Common myeloid progenitor, CD34-positive (primary cell): ENCODE measurements at places on chromosomes 7 and 10.

GRCh38 chr7:2939193-2939885 is 95.2 kb upstream of the GNA12 start:
- peaks cover 20% of the 10 kb centered on the region for H3K36me3 ChIP-seq
- no peak overlapping the region for H3K4me3 ChIP-seq
- DNase-seq, result peak; percentile 38
- no peaks in the 10 kb centered on the region for H3K27me3 ChIP-seq
- H3K4me1 ChIP-seq, result peaks cover 4% of the 10 kb centered on the region
- H3K27ac ChIP-seq, result no peak overlapping the region

- no peak overlapping the region for H3K4me3 ChIP-seq
- no peak for DNase-seq
- no peak overlapping the region for H3K27ac ChIP-seq
- no peaks in the 10 kb centered on the region for H3K36me3 ChIP-seq
- peaks cover 4% of the 10 kb centered on the region for H3K27me3 ChIP-seq
Measured at GRCh38 chr10:97882142-97883091, 32.8 kb downstream of the GOLGA7B start.

DNA sequence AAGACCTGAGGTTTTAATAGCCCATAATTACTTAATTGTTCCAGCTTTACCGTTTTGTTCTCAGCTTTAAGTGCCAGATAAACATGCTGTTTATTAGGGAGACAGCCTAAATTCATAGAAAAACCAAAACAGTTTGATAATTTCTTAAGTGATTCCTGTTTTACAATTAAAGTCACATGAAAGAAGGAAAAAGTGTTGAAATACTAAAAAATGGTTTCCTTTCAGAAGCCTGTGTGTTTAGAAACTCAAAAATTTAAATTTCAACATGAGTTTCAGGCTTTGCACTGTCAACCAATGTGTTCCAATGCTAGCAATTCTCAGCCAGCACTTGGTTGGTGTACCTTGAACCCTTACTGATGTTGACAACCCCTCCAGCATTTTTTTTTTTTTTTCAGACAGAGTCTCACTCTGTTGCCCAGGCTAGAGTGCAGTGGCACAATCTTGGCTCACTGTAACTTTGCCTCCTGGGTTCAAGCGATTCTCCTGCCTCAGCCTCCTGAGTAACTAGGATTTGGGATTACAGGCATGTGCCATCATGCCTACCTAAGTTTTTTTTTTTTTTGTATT is 135.3 kb downstream of the ICA1 start:
- peaks cover 10% of the 10 kb centered on the region for H3K36me3 ChIP-seq
- H3K4me1 ChIP-seq, result peaks cover 16% of the 10 kb centered on the region
- no peak overlapping the region for H3K4me3 ChIP-seq
- no peak for DNase-seq
- H3K27me3 ChIP-seq, result no peaks in the 10 kb centered on the region

DNA sequence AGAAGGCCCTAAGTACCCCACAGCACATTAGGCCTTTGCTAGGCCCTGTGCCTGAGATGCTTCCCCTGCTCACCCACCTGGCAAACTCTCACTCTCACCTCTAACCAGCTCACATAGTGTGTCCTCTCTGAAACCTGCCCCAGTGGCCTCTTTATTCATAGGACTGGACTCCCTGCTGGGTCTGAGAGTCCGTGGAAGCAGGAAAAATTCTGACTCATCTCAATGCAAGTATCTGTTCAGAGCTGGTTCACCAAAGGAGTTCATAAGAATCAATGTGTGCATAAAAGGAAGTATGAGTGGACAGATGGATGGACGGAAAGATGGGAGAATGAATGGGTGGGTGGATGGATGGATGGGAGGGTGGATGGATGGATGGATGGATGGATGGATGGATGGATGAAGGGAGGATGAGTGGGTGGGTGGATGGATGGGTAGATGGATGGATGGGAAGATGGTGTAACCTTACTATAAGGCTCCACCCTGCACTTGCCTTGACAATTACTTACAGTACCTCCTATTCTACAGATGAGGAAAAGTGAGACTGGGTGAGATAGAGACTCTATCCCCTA is 111.2 kb upstream of the ZMIZ1 start:
- H3K4me3 ChIP-seq, result no peak overlapping the region
- no peak overlapping the region for H3K27ac ChIP-seq
- H3K4me1 ChIP-seq, result peaks cover 30% of the 10 kb centered on the region
- no peaks in the 10 kb centered on the region for H3K36me3 ChIP-seq
- no peak for DNase-seq

- H3K36me3 ChIP-seq, result no peaks in the 10 kb centered on the region
- DNase-seq, result peak; percentile 87
- H3K27me3 ChIP-seq, result no peaks in the 10 kb centered on the region
- no peak overlapping the region for H3K27ac ChIP-seq
- peaks cover 50% of the 10 kb centered on the region for H3K4me1 ChIP-seq
Measured at GRCh38 chr10:7407368-7408290, 3.2 kb downstream of the SFMBT2 start.

GRCh38 chr7:43038254-43038653 is 74.2 kb upstream of the HECW1 start:
- no peak overlapping the region for H3K4me3 ChIP-seq
- DNase-seq, result no peak

DNA sequence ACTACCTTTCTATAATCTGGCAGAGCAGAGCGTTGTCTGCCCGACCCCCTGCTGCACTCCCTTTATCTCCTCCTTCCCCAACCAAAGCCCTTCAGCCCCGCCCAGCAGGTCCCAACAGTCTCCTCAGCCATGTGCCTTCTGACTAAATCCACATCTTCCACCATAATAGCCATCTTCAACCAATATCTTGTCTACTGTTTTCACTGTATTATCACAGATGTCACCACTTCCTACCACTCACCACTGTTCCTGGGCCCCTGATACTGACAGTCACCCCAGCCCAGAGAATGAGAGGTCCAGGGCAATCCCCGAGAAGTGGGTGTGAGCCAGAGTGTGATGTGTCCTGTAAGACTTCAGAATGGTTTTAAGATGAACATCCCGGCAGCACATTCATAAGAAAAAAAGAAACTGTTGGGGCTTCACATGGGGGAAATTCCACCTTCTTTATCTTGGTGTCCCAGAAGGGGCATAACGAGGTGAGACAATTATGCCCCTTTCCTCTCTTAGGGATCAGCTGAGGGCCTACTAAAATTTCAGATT is 25.3 kb downstream of the CCDC6 start:
- no peaks in the 10 kb centered on the region for H3K36me3 ChIP-seq
- peaks cover 25% of the 10 kb centered on the region for H3K4me1 ChIP-seq
- peak overlapping the region; percentile 59 for H3K27ac ChIP-seq
- DNase-seq, result peak; percentile 72
- H3K4me3 ChIP-seq, result no peak overlapping the region

DNA sequence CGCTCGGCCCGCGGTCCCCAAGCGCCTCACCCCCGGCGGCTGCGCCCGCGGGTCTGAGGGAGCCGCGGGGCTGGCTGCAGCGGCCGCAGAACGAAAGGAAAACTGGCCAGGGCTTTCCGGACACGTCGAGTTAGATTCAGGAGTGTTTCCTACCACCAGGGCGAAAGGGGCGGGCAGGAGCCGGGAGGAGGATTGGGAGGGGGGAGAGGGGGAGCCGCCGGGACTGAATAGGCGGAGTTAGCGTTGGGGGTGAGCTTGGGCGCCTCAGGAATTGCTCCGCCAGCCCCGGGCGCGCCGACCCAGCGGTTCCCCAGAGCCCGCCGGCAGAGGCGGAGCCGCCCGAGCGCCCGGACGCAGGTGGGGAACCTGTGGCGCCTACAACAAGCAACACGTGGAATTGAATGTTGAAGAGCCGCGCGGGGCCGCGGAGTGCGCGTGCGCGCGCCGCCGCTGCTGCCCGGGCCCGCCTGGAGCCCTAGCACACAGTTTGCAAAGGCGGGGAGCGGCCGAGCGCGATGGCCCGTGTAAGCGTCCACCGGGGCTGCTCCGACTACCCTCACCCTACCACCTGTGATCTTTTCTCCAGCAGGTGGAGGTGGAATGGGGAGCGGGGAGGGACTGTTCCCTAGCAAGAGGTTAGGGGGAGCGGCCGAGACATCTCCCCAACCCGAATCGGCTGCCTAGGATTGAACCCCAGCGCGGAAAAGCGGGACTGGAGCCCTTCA is at the start of gene CADPS2:
Gene CADPS2, minus strand, starts transcription at position 104 of the 725 bp plus-strand sequence. CDS start 123 bp downstream, outside the sequence.
- peak; percentile 65 for DNase-seq
- H3K4me1 ChIP-seq, result peaks cover 15% of the 10 kb centered on the region
- H3K27ac ChIP-seq, result no peak within 1 kb of the TSS
- peak within 1 kb of the TSS; percentile 56 for H3K4me3 ChIP-seq

DNA sequence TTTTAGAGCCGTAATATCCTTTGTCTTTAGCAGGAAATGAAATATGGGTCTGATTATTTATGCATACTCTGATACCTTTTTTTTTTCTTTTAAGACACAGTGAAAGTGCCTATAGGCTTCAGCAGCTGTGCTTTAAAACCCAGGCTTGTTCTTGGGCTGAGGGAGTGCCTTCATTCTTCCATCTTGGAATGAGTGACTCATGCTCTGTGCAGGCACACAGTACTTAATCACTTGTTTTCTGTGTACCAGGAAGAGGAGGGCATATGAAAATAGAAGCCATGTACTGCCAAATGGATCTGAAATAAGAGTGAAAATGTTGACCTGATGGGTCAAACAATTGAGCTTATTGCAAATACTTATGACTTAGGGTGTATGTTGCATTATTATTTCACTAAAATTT is 12.0 kb downstream of the INPP5F start:
- no peak overlapping the region for H3K27ac ChIP-seq
- no peaks in the 10 kb centered on the region for H3K27me3 ChIP-seq
- no peaks in the 10 kb centered on the region for H3K4me1 ChIP-seq
- no peaks in the 10 kb centered on the region for H3K36me3 ChIP-seq
- peak; percentile 64 for DNase-seq

- DNase-seq, result no peak
- peaks cover 10% of the 10 kb centered on the region for H3K4me1 ChIP-seq
- H3K4me3 ChIP-seq, result no peak overlapping the region
- no peaks in the 10 kb centered on the region for H3K27me3 ChIP-seq
- H3K27ac ChIP-seq, result no peak overlapping the region
- no peaks in the 10 kb centered on the region for H3K36me3 ChIP-seq
Measured at GRCh38 chr7:127899411-127899810, 131.8 kb downstream of the LRRC4 start.

GRCh38 chr7:77290425-77290824 is 90.8 kb upstream of the FGL2 start:
- DNase-seq, result no peak
- peaks cover 6% of the 10 kb centered on the region for H3K36me3 ChIP-seq
- H3K4me3 ChIP-seq, result no peak overlapping the region
- H3K27ac ChIP-seq, result no peak overlapping the region
- no peaks in the 10 kb centered on the region for H3K27me3 ChIP-seq
- peaks cover 5% of the 10 kb centered on the region for H3K4me1 ChIP-seq

- no peak for DNase-seq
- no peaks in the 10 kb centered on the region for H3K4me1 ChIP-seq
- peaks cover 19% of the 10 kb centered on the region for H3K27me3 ChIP-seq
- H3K4me3 ChIP-seq, result no peak overlapping the region
- no peak overlapping the region for H3K27ac ChIP-seq
Measured at GRCh38 chr7:155351120-155351870, 53.6 kb downstream of the INSIG1 start.

DNA sequence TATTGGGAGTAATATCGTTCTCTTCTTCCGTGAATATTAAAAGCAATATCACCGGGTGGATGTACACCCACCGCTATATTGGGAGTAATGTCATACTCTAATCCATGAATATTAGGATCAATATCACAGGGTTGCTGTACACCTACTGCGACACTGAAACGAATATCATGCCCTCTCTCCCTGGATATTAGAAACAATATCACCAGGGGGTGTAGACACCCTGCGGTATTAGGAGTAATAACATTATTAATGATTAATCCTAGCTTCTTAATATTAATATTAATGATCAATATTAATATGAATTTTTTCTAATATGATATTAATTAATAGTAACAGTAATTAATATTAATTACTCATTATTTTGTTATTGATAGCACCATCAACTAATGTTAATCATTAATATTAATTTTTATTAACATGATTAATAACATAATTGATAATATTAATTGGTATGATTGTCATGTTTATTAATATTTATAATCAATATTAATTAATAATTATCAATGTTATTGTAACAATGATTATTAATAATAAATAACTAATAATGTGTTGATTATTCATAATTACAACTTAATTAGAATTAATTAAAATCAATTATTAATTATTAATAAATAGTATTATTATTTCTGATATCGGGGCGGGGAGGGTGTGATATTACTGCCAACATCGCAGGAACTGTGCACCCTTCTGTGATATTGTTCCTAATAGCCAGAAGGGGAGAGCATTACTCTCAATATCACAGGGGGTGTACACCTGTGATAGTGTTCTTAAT is 121.3 kb upstream of the C1GALT1 start:
- no peak overlapping the region for H3K4me3 ChIP-seq
- H3K27me3 ChIP-seq, result no peaks in the 10 kb centered on the region
- no peaks in the 10 kb centered on the region for H3K4me1 ChIP-seq
- DNase-seq, result no peak
- no peak overlapping the region for H3K27ac ChIP-seq
- no peaks in the 10 kb centered on the region for H3K36me3 ChIP-seq
